ENCODE measurements at places on chromosomes 2 and 18. TPM values are rescaled to one million over a fixed set of nuclear protein-coding genes. Genes with fewer than 3 reads are reported as not detected.

GRCh38 chr2:14899621-14900414, 267.3 kb downstream of the LRATD1 start:
- DNase-seq = no peak

TUBA3E gene
- not detected for total RNA-seq

DNA sequence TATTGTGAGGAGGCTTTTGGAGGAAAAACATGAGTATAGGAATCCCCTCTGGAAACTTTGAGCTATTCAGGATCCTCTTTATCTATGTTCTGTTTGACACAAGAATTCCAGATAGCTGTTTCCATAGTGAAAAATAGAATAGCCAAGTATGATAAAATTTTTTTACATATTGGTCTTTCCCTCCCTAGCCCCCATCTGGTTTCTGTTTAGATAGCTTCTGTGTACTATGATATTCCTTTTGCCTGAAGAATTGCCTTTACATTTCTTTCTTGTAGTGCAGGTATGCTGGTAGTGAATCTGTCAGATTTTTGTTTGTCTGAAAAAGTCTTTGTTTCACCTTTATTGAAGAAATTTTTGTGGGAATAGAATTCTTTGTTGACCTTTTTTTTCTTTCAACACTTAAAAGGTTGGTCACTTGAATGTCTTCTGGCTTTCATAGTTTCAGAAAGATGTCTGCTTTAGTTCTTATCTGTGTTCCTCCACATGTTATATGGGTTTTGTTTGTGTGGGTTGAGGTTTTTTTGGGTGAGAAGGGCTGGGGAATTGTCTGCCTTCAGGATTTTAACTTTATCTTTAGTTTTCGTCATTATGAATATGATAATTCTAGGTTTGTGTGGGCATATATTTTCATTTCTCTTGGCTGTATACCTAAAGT, 29.9 kb upstream of the FBLN7 start:
- no peak for DNase-seq

ALPG gene
- total RNA-seq = 0.89 TPM

CCDC148 gene
- total RNA-seq = 0.07 TPM

DNA sequence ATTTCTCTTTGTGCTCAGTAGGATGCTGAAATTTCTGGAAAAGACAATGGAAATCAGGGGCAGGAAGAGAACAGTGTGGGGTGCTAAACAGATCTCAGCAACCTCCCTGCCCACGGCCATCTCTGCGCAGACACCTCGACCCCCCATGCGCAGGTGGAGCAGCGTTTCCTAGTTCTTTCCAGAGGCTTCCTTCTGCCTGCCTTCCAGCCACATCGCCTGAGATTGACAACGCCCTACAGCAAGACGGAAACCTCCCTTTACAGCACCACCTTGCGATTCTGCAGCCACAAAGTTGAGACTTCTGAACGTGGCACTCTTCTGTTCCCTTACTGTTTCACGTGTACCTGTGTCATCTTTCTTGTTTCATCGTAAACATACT, 31.4 kb upstream of the CASP8 start:
- DNase-seq = no peak

FZD7 gene
- 103 TPM for total RNA-seq

BMP10 gene
- not detected for total RNA-seq

CCDC68 gene
- total RNA-seq = 0.10 TPM

SERPINB13 gene
- not detected for total RNA-seq

PER2 gene
- total RNA-seq = 3.6 TPM

YES1 gene
- 69.4 TPM for total RNA-seq

GKN2 gene
- total RNA-seq = not detected

- no peak for DNase-seq
Measured at GRCh38 chr2:10009271-10009810, 34.0 kb upstream of the KLF11 start.

DNA sequence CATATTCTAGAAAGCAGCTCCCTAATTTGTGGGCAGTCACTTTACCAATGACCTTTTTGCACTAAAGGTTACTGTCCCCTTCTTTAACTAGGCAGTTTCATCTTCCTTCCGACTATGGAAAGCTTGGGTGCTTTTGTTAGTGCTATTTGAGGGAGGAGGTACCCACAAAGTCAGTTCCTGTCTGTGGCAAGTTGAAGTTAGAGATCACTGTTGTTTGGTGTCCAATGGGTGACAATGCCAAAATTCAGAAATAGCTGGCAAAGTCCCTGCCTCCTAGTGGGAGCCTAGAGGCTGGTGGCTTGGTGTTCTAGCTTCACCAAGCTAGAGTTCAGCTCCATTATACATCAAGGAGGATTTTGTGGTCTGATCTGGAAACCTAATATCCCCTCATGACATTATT, 87.1 kb upstream of the PNPT1 start:
- no peak for DNase-seq

- DNase-seq = no peak
Measured at GRCh38 chr18:79611040-79611681, 68.4 kb upstream of the CTDP1 start.

GRCh38 chr18:35827275-35827902, 145.1 kb upstream of the RMP24 start:
- DNase-seq = peak; percentile 55

DNA sequence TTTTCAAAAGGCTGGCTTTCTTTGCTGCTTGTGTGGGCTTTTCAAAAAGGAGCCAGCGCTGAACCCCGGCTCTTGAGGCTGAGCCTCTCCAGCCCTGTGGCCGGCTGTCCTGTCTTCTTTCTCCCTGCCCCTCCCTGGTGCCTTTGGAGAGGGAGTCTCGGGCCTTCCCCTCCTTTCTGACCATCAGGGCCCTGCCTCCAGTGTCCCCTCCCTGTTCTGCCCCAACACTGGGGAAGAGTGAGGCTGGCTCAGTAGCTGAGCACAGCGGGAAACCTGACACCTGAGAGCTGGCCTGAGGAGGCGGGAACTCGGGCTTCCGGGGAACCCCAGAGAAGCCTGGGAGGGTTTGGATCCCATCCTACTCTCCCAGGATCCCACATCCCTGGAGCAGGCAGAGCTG, 232.1 kb downstream of the LOXHD1 start:
- peak; percentile 84 for DNase-seq

- no peak for DNase-seq
Measured at GRCh38 chr18:50454387-50454988, 79.6 kb downstream of the SKA1 start.

- peak; percentile 51 for DNase-seq
Measured at GRCh38 chr2:72000110-72000509, 147.6 kb downstream of the CYP26B1 start.

PRKAG3 gene
- total RNA-seq = not detected

DNA sequence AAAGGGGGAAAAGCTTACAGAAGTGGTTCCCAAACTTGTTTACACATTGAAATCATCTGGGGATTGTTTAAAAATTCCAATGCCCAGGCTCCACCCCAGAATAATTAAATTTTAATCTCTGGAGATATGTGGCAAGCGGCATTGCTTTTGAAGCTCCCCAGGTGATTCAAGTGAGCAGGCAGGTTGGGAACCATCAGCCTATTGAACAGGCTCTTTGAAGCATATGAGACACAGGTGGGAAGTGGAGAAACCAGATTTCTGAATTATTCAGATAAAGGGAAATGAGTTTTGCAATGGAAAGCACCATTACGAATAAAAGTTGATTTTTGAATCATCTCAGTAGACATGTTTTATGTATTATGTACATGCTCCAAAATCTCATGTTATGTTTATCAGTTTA, 57.6 kb upstream of the NOSTRIN start:
- DNase-seq = no peak

Data from H7 (cell line).